ENCODE measurements at places on chromosomes 2 and 18.

DNA sequence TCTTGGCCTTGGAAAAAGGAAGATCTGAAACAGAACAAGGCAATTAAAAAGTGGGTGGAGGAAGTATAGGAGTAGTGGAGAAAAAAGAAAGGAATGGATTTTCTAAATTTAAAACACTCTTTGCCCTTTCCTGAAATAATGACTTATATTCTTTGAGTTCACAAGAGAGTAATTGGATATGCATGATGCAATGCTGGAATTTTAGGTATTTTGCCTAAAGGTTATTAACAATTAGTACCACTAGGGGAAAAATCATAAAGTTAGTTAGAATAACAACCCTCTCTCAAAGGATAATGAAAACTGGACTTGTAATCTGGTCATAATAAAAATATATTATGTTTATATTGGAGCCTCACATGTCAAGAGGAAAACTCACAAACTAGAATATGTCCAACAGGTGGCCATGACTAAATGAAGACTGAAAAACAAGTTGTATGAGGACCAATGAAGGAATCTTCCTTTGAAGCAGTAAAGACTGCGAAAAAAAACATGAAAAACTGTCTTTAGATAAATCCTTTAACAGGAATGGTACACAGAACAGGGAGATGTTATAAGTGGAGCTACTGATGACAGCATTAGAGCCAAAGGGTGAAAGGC, 281.8 kb downstream of the NCKAP5 start:
- no peak for DNase-seq

- no peak for DNase-seq
These were observed 11.5 kb upstream of the RNF144A start for GRCh38 chr2:6905668-6906067.

DNA sequence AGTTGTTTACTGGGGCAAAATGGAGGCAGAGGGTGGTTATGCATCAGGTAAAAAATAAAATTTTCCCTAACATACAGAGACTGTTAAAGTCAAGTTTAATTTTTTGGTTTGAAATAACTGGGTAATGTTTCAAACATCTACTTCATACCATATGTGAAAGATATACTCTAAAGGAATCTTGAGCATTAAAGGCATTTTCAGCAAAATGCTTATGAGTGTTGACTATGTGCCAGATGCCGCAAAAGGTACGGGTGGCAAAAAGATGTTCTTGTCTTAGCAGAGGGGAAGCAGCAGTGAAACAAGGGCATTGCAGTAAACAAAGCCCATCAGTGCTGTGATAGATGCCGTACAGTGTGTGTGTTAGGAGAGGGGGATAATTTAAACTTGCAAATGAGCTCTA, 263.1 kb upstream of the ID2 start:
- no peak for DNase-seq

DNA sequence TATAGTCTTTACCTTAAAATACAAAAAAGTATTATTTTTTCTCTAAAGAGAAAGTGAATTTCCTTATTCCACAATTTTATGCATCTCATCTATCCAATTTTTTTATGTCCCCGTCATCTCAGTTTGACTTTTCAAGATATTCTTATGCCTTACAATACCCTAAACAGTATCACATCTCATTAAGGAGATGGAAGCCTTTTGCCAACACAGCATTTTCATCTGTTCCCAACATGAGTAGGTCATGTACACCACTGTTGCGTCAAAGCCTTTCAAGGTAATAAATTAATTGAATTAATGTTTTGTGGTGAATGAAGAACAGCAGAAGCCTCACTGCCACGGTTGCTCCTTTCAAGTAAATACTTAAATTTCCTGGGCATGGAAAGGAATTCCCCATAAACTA, 299.4 kb downstream of the EPHA4 start:
- no peak for DNase-seq

- no peak for DNase-seq
These were observed 47.2 kb downstream of the VIL1 start for GRCh38 chr2:218465987-218466633.

GRCh38 chr2:160229591-160229990, 29.5 kb upstream of the ITGB6 start:
- DNase-seq: no peak

DNA sequence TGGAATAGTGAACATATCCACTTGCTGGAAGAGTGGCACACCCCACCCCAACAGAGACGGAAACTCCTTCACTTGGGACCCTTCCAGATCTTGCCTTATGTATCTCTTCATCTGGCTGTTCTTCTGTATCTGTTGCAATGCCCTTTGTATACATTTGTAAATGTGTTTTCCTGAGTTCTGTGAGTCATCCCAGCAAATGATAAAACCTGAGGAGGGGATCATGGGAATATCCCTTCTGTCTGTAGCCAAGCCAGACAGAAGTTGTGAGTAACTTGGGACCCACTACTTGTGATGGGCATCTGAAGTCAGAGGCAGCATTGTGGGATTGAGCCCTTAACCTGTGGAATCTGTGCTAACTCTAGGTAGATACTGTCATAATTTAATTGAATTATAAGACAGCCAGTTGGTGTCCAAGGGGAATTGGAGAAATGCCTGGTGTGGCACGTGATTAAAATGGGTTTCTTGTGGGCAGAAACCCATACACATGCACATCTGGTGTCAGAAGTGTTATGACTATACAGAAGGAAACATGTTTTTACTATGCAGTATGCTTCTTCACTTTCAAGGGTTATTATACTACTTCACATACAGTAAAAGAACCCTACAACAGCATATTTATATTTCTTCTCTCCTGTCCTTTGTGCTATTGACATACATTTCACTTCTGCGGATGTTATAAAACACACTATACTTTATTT, 32.3 kb upstream of the TMEM247 start:
- no peak for DNase-seq

- no peak for DNase-seq
These were observed 109.5 kb downstream of the MAP2 start for GRCh38 chr2:209533391-209533790.

DNA sequence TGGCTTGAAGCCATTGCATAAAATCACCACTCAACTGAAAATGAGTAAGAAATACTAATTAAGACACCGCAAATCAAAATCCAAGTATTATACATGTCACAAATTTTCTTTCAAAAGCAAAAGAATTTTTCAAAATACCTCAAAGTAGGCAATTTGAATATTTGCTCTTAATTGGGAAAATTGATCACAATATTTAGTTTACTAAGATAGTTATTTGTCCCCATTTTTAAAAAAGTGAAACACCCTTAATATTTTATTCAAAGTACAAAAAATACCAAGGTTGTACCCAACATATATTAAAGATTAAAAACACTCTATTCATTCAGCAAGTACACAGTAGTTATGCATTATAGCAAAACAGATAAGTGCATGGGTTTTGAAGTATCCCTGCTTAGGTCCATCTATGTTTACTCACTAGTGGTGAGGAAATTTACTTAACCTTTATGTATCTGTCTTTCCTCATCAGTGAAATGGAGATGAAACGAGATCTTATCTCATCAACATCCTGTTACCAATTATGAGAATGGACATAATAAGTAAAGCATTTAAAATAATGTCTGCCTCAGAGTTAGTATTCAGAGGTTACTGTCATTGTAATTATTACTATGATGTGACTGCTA, 35.1 kb downstream of the VPS54 start:
- no peak for DNase-seq

DNA sequence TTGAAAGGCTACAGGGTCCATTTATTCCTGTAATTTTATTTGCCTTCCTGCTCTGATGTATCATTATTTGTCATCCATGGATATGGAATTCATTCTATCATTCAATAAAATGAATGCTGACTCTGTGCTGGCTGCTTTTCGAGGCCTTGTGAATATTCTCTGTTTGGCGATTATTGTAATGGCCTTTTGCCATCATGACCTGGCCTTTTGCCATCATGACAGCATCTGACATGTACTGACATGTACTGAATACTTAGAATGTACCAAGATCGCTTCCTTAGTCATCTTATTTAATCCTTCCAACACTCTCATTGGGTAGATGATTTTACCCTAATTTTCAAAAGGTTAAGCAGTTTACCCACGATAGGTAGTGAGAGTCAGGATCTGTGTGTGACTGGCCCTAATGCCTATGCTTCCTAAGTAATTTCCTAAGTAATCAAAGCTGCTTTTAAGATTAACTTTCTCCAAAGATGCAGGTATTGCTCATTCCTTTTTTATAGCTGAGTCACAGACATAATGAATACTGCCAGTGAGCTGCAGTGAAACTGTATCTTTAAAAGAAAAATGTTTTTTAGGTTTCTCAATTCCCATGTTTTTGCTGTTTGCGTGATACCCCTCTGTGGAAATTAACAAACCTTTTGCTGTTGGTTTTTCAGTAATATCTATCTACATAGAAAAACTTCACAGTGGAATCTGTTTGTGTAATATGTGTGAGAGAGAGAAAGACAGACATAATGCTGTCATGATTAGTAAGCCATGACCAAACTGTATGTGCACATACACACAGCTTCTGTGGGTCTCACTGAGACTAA, 127.8 kb downstream of the CERS6 start:
- no peak for DNase-seq

- DNase-seq: no peak
These were observed 39.5 kb upstream of the FIGN start for GRCh38 chr2:163775304-163775703.

DNA sequence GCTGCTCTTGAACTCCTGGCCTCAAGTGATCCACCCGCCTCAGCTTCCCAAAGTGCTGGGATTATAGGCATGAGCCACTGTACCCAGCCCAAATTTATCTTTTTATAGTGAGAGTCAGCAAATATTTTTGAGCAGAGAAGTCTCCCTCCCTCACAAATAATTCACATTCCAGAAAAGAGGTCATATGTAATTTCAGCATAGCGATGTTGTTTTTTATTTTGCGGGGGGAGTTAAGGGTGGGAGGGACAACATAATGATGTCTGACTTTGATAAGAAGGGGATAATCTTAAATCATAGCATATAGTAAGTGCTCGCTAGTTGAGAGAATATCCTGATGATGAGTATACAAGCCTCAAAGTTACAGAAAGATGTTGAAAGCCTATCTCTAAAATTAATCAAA, 1090.2 kb upstream of the ACVR2A start:
- DNase-seq: no peak

GRCh38 chr2:212548455-212548819, 9.8 kb upstream of the ERBB4 start:
- DNase-seq: no peak

GRCh38 chr2:230564805-230565779, 147.6 kb upstream of the CAB39 start:
- DNase-seq: peak; percentile 6

- DNase-seq: no peak
These were observed 213.0 kb upstream of the TMEFF2 start for GRCh38 chr2:192407692-192408091.

GRCh38 chr2:88658326-88658725, 31.1 kb upstream of the EIF2AK3 start:
- DNase-seq: no peak

- DNase-seq: no peak
These were observed 853 bp upstream of the OSBPL6 start for GRCh38 chr2:178193496-178193822.

GRCh38 chr2:15663802-15664201, 72.1 kb downstream of the DDX1 start:
- DNase-seq: no peak

GRCh38 chr2:3493615-3494007, 25.7 kb downstream of the ADI1 start:
- no peak for DNase-seq

- DNase-seq: peak; percentile 34
These were observed 10.9 kb downstream of the TRIP12 start for GRCh38 chr2:229910832-229911412.

GRCh38 chr2:108029912-108030311, 43.6 kb downstream of the SLC5A7 start:
- no peak for DNase-seq

- DNase-seq: no peak
These were observed 20.5 kb upstream of the KIF1A start for GRCh38 chr2:240840435-240841060.

DNA sequence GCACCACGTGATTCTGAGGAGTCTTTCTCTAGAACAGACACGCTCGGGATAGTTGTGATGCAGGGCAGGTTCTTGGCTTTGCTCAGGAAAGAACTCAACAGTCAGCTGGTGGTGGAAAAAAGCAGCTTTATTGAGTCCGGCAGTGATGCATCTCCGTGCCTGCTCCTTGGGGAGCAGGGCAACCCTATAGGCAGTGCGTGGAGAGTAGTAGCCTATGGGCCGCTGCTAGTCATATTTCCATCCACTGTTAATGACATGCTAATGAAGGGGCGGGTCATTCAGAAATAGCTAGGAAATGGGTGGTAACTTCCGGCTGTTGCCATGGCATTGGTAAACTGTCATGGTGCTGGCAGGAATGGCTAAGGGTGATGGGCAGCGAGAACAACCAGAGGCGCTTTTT, 11.6 kb upstream of the ACKR3 start:
- DNase-seq: no peak

- DNase-seq: peak; percentile 12
These were observed 90.5 kb downstream of the ICOS start for GRCh38 chr2:204027091-204027490.

GRCh38 chr2:58645017-58645416, 403.9 kb upstream of the FANCL start:
- no peak for DNase-seq

DNA sequence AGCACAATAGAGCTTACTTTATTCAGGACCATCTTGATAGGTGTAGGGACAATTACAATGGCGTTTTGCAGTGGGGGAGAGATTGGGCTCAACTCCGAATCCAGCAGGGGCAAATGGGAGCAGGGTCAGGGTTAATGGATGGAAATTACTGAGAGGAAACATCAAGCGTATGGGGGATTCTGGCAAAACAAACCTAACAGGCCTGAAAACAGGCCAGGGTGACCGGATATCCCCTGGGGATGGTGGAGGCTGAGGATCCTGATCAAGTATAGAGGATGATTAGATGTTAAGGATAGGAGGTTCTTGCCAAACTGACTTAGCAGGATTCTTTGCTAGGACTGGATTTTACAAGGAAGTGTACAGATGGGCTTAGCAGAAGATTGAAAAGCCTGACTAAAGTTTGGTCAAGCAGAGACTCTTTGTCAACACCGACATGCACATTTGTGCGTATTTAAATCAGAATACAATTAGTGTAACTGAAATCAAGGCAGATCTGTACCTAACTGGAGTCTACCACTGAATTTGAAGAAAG, 54.5 kb upstream of the GPR45 start:
- no peak for DNase-seq
